Ovary (tissue), 10 donors: ENCODE measurements at places on chromosomes 12 and 14.

GRCh38 chr12:264269-264668 is 1.6 kb upstream of the SLC6A13 start:
- DNase-seq = no peak

DNA sequence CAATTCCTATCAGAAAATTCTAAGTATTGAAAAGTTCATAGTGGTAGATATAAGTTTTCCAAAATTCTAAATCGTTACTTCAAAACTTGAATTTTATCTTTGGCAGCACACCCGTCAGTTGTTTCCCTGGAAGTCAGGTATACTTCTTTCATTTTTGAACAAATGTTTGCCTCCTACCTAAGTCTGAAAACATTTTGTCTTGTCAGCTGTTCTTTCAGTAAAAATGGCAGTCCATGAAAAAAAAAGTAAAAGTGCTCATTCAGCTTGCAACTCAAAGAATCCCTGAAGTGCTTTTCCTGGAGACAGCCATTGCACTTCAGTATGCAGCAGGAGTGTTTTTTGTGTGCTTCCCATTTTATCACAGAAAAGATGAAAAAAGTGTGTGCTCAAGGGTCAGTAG is 130.1 kb upstream of the NEDD1 start:
- DNase-seq = no peak

DNA sequence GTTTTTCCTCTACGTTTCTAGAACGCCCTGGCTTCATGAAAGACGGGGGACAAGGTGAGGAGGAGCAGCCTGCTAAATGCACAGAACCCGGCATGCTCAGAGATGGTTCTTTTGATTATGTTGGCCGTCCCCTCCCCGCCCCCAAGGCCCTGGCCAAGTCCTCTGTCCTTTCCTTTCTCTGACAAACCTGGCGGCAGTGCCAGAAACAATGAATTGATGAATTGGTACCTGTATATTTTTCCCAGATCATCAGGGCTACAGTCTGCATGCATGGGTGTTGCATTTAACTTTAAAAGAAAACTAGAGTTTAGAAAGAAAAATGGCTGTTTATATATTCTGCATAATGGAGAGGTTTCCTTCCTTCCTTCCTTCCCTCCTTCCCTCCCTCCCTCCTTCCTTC is 29.0 kb downstream of the GPRC5D start:
- no peak for DNase-seq

- DNase-seq = no peak
Measured at GRCh38 chr12:128313931-128314330, 47.0 kb downstream of the TMEM132C start.

DNA sequence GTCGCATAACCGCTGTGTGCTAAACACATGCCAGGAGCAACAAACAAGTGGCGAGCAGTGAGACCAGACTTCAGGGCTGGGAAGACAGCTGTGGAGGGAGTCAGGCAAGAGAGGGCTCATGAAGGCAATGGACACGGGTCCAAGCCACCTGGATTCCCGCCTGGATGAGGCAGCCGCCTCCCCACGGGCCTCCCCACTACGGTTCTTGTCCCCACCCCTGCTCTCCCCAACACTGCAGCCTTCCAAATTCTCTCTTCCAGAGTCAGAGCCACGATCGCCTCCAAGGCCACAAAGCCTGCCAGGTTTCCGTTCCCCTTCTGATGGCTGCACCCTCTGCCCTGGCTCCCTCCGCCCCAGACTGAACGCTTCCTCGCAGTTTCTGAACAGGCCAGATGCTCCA is 36.1 kb upstream of the PIWIL1 start:
- DNase-seq = no peak

- no peak for DNase-seq
Measured at GRCh38 chr12:126926023-126926594, 1340.9 kb upstream of the TMEM132C start.
